ENCODE measurements at places on chromosomes 2 and 18.

DNA sequence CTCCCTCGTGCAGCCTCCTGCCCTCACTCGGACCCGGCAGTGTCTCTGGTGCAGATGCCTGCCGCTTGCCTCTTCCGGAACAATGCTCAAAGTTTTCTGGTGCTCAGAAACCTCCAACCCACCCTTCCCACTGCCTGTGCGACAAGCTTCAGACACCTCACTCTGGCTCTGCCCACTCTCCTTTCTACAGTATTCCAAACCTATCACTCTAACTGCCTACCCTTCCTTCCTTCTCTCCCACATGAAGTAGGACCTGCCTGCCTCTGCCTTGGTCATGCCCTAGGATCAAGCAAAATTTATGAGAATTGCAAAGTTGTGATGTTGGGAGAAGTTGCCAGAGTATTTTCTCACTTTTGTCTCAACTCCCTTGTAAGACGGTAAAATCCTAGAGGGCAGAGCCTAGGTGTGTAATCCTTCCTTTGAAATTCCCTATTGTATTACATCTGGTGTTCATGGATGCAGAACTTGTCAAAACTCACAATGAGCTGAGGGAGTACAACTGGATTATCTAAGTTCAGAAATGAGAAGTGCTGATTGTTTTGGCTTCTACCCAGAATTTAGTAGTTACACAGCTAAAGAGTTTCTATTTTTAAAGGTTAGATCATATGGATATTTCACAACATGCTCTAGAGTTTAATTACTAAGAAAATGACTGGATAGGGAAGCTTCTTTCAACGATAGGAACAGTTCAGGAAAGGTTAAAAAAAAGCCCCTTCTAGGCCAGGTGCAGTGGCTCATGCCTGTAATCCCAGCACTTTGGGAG, 7.2 kb downstream of the NPC1 start:
- DNase-seq: no peak

DNA sequence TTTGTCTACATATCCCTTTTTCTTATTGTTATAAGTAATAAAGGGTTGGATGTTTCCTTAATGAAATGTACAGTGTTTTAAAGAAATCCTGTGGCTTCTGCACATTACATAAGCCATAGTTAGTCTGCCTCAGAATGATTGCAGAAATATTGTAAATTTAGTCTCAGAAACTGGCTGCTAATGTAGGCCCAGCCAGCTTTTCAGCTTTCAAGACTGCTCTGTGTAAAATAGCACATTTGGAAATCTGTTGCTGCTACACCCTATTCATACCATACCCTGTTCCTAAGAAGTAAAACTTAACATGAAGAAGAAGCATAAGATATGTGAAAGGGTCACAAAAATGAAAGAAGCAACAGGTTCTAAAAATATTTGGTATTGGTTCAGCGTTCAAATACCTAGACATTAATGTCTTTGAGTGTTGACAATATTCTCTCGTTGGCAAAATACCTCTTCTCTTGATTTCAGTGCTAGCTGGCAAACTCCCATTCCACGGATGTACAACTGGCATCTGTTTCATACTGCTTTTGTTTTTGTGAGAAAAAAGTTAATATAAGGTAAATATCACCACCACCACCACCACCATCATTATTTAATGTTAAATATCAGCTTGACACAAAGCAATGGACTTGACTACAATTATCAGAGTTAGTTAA, 19.2 kb upstream of the NCKAP1 start:
- no peak for DNase-seq

DNA sequence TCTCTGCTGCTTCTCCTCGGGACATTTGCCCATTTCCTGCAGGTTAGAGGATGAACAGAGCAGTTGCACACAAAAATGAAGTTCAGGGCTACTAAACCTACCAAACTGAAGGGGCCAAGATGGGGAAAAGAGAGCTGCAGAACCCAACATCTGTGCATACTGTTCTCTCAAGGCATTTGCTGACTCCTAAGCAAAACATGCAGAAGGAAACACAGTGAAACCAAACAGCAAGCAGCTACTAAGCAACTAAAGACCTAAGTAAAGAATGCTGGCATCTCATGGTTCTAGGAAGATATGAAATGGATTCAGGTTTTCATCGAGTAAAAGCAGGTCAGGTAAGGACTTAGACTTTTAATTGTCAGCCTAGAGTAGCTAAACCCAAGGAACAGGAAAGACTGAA, 111.9 kb upstream of the SYT4 start:
- DNase-seq: no peak

GRCh38 chr18:62741584-62741983, 26.2 kb downstream of the PHLPP1 start:
- DNase-seq: no peak

DNA sequence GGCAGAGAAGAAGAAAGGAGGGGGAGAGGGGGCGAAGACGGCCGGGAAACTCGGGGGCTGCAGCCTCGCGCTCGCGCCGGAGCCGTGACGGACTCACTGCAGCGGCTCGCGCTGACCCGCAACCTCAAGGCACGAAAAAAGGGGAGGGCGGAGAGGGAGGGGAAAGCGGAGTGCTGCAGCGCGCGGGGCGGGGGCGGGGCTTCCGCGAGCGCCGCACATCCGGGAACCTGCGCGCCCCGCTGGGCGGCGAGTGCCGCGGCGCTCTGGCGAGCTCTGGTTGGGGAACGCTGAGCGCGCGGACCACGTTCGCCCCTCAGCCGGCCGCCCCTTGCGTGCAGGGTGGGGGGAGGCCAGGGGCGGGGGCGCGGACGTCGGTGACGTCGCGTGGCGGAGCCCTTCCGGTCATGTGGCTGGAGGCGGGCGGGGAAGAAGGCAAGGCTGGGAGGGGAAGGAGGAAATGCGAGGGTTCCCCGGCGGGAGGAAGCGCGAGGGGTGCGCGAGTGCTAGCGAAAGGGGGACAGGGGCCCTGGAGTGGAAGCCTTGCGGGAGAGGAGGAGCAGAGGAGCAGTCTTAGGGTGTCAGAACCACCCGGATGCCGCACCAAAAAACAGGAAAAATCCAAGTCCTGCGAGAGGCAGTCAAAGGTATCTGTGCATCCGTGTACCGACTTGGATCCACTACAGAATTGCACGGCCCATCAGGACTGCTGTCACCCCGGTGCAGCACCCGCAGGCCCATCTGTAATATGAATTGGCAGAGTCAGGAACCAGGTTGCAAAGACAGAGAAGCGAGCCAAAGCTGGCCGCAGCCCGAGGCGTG, at the start of gene PPP3R1:
PPP3R1 (minus strand) TSS at position 133 of the 819 bp plus-strand sequence. CDS start 405 bp downstream, outside the sequence.
- peak; percentile 86 for DNase-seq

GRCh38 chr2:67777836-67778429, 284.9 kb downstream of the C1D start:
- no peak for DNase-seq

DNA sequence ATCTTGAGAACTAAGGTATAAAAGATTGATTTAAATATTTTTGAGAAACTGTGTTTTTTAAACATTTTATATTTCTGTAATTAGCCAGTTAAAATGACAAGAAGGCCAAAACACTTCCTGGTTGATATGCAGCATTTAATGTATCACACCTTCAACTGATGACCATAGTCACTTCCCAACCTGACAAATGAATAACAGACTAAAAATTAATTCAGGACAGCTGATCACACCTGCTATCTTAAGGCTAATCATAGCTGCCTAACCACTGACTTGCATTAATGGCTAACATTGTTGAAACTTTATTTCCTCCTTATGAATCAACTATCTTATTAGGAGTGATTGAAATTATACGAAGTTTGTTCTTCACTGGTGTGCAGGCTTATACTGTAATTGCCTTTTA, 125.8 kb upstream of the MSTN start:
- DNase-seq: no peak

GRCh38 chr2:80869858-80870438, 565.4 kb upstream of the LRRTM1 start:
- DNase-seq: no peak

DNA sequence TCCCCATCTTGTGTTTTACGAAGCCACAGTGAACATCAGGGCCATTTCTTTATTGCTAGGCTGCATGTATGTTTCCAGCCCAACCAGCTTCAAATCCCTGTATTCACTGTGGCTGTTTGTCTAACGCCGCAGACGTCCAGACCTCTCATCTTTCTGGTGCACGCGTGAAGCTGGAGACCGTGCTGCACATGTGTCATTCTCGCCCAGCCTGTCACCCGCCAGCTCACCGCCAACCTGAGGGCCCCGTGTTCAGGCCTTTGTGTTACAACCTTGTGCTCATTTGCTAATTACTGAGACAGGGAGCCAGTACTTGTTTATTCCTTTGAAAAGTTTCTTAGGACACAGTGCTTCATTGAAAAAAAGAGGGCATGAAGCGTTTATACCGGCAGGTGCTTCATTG, 21.4 kb downstream of the SALL3 start:
- DNase-seq: no peak

DNA sequence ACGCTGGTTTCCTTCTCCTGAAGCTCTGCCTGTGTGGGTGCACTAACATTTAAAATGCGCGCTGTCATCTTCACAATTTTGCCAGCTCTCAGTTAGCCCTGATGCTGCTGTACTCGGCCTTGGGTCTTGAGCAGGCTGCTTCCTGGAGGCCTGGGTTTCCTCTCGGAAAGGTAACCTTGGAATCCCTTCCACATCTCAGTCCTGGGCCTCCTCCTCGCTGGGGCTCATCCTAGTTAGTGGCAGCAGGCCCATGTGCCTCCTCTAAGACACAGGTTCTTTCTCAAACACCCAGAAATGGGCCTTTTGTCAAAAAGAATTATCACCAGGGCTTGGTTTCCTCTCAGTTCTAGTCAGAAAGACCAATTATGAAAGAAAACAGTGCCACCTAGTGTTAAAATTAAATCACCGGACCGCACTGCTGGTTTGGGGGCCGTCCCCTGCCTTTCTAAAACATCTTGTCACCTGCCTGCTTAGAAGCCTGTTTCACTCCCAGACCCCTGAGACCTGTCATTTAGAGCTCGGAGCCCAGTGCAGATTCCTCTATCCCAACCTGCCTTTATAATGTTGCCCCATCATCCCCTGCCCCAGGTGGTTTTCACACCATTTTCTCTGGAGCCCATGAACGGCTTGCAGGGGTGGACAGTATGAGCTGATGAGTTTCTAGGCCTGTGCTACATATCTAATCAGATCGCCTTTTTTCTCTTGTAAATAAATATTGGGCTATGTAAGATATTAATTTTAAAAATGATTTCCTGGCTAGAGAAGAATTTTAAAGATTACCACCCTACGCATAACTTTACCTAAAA, 42.4 kb downstream of the HK2 start:
- DNase-seq: peak; percentile 17

GRCh38 chr2:187461294-187462261, 13.5 kb upstream of the CALCRL start:
- DNase-seq: no peak

DNA sequence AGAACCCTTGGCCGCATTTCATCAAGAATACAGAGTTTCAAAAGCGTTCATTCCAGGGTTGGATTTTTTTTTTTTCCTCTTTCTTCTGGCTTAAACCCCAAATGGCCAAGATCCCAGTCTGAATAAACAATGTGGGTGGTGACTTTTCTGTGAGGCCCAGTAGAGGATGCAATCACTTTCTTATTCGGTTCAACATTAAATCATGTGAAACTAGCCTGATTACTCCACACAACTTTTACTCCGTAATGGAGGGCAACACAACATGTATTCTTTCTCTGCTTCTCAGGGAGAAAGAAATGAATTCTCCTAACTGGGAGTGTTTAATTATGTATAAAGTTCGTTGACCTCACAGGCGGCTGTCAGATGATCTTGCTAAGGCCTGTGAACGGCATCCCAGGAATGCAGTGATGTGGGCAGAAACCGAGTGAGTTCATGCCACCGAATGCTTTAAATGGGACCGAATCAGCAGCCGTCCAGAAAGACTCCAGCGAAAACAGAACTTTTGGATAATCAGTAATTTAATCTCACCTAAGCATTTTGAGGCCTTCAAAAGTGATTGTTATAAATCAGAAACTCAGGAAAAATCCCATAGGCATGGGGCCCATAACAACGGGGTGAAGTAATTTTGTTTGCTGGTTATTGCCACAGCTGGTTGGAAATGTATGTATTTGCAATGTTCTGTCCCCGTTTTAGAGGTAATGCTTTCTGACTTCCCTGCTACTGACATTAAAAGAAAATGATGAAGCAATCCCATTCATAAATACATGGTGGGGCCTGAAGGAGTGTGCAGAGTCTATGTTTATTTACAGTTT, 81.5 kb downstream of the BCL2 start:
- DNase-seq: no peak

- no peak for DNase-seq
Observed at GRCh38 chr2:28661589-28662001, 90.0 kb upstream of the PPP1CB start.

GRCh38 chr2:37148325-37148724, 8.5 kb downstream of the EIF2AK2 start:
- no peak for DNase-seq

DNA sequence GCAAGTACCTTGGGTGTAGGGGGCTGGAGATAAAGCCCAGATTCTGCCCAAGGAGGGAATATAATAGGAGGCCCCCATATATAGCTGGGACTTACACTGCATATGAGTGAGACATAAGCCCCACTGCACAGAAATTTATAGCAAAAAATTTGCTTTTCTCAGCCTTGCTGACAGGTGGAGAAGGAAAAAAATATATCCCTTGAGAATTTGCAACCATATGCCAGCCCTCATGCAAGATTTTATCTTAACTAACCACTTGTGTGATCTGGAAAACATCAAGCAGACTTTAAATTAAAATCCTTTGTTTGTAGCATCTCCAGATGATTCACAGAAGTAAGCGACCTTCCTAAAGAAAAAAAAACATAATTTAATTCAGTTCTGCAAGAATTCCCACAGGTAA, 288.2 kb downstream of the BCL2 start:
- no peak for DNase-seq

DNA sequence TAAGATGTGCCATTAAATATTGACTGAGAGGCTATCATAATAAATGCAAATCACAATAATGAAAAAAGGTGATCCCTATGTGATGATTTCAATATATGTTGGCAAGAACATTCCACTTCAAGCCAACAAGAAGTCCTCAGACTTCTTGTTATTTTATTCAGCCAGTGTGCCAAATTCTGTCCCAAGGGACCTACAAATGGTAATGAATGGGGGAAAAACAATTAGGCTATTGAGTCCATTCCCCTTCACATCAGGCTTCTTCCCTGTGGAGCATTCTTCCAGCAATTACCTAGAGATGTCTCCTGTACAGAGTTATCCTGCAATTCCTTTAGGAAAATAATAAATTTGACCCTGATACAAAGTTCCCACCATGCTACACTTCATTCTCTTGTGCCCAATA, 144.4 kb downstream of the PIEZO2 start:
- no peak for DNase-seq

DNA sequence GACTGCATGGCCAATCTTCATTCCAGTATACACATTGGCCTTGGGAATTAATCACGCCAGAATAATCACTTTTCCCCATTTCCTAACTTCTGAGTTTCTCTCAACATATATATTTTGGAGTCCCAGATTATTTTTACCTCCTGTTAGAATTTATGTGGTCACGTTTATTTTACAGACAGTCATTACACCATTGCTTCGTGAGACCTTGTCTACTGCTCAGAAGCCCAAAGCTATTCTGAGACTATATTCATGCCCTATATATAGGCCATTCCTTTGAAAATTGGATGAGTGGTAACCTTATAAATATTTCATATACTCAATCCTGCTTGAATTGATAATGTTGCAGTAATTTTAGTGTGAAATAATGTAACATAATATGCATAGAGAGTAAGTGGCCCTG, 610.0 kb upstream of the CDH2 start:
- no peak for DNase-seq
